ENCODE measurements at places on chromosomes 3 and 15.

GRCh38 chr3:36700537-36701248 is 63.7 kb downstream of the DCLK3 start:
- peak; percentile 11 for DNase-seq

DNA sequence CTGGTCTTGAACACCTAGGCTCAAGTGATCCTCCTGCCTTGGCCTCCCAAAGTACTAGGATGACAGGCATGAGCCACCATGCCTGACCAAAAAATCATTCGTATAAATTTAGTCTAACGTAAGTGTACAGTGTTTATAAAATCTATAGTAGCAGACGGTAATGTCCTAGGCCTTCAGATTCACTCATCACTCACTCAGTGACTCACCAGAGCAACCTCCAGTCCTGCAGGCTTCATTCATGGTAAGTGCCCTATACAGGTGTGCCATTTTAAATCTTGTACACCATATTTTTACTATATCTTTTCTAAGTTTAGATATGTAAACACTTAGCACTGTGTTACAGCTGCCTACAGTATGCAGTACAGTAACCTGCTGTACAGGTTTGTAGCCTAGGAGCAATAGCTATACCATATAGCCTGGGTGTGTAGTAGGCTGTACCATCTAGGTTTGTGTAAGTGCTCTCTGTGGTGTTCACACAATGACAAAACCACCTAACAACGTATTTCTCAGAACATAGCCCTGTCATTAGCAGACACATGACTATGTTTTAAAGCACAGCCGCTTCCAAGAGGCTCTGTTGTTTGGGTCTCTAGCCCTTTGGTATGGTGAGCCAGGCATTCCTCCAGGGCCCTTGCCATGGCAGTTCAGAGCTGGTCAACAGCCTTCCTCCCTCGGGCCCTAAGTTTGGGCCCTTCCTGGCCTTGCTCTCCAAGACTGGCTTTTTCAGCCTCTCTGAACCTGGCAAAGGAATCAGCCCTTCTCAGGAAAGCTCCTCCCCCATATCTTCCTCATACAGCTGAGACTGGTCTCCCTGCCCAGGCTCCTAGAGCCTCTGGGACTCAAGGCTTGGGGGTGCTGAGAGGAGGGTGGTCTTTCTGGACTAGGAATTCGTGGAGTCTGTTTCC is 1.9 kb upstream of the CCDC9B start:
- DNase-seq: no peak

- DNase-seq: no peak
These were observed 35.5 kb upstream of the ATP1B3 start for GRCh38 chr3:141840737-141841544.

DNA sequence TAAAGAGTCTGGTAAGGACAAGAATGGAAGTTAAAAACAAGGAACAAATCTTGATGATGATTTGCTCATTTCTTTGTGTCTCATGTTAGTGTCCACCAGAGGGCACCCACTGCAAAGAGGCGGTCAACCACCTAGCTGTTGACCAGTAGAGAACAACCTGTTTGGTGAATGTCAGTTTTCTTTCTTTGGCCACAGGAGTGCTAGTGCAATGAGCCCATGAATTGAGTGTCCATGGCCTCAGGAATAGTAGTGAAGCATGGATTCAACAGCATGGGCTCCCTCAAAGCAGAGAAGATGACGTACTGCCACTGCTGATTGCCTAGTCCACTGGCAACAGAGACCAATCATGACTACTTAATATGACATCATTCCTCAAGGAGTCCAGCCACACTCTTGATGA is 10.7 kb upstream of the CNTN6 start:
- no peak for DNase-seq

DNA sequence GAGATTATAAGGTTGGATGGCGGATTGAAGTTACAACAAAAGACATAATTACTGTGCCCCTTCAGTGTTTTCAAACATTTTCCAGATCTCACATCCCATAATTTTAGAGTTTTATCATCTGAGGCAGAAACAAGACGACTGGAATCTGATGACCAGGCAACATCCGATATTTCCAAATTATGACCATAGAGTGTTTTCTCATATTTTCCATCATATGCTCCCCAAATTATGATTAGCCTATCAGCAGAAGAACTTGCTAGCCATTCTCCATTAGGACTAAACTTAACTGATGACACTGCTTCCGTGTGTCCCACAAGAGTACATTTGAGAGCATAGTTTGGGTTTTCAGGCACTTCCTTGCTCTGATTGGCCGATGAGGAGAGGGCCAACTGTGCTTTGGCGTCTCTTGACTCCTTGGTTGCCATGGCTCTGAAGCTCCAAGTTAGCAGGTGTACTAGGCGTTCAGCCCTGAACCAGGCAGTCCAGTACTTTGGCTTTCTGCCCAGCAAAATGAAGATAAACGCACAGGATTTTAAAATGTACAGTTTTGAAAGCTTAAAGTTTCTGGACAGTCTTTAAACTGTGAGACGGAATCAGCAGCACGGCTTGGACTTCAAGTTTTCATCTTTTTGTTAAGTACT is 638 bp downstream of the WDR5B start:
- DNase-seq: peak; percentile 15
